ENCODE measurements at places on chromosomes 16 and 17. TPM values are rescaled to one million over a fixed set of nuclear protein-coding genes. Genes with fewer than 3 reads are reported as not detected.

DNA sequence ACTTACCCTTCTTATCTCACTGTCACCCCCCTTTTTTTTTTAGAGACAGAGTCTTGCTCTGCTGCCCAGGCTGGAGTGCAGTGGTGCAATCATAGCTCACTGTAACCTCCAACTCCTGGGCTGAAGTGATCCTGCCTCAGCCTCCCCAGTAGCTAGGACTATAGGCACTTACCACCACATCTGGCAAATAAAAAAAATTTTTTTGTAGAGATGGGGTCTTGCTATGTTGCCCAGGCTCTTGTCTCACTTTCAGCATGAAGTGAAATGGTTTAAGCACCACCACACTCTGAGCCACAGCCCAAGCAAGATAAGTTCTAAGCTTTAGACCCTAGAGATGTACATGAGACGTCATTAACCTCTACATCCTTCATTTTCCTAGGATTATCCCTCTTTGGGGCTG, 34.5 kb upstream of the EFCAB13 start:
- DNase-seq, result no peak

DNA sequence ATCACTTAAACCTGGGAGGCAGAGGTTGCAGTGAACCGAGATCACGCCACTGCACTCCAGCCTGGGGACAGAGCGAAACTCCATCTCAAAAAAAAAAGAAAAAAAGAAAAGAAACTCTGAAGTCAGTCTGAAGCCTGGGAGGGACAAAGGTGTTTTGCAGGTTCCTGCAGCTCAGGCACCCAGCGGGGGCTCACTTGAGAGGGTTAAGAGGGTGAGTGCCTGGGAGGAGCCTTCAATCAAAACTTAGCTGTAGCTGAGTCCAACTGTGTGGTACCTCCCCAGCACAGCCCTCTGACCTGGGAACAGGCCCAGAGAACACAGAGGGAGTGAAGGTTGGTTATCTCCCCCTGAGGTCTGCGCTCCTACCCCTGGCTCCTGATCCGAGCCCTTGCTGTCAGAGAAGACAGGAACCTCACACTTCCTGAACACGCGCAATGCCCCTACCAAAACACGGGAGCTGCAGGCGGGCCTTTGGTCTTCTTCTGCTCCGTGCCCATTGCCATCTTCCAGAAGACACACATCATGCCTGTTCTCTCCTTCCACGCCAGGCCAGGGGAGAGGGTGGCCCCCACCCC, 20.4 kb upstream of the ZC3H18 start:
- no peak for DNase-seq

GRCh38 chr17:55117164-55117563, 147.6 kb upstream of the HLF start:
- peak; percentile 27 for DNase-seq

- no peak for DNase-seq
Measured at GRCh38 chr16:85859818-85860125, 39.2 kb upstream of the IRF8 start.

DNA sequence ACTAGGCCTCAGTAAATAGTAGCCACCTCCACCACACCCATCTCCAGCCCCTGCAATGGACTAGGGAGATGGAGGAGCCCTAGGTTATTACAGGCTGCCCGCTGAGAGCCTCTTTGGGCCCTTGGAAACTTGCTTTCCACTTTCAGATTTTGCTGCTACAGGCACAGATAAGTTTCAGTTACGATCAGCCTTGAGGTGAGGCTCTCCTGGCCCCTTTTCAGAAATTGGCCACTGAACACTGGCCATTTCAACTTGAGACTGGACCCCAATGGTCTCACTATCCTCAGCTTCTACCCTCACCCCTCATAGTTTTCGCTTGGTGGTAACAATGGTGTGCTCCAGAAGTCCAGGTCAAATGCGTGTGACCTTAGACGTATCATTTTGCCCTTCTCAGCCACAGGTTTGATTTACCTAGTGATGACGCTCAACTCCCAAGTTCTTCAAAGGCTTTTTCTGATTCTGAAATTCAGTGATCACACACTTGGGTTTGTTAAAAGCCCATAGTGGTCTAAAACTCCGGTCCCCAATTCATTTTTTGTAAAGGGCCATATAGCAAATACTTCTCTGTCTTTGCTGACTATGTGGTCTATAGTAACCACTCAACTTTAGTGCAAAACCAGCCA, 1.0 kb downstream of the PMM2 start:
- no peak for DNase-seq

KRT33B gene
- total RNA-seq, result not detected

GRCh38 chr17:5434984-5435383, 4.0 kb downstream of the C1QBP start:
- DNase-seq, result no peak

SRL gene
- total RNA-seq, result not detected

SPATA22 gene
- total RNA-seq, result not detected

GRCh38 chr17:28878981-28879380, 18.6 kb downstream of the FLOT2 start:
- DNase-seq, result peak; percentile 66

- DNase-seq, result no peak
Measured at GRCh38 chr17:14859542-14859941, 405.6 kb downstream of the PMP22 start.

GRCh38 chr17:3970668-3971067, 6.4 kb upstream of the ATP2A3 start:
- no peak for DNase-seq

GRCh38 chr17:77496831-77497577, 356.2 kb downstream of the SEC14L1 start:
- no peak for DNase-seq

- no peak for DNase-seq
Measured at GRCh38 chr16:24972608-24973220, 42.5 kb downstream of the ARHGAP17 start.

- peak; percentile 88 for DNase-seq
Measured at GRCh38 chr17:81566461-81567126, 14.4 kb upstream of the FAAP100 start.

- DNase-seq, result no peak
Measured at GRCh38 chr16:8346294-8346693, 244.0 kb downstream of the TMEM114 start.

HAP1 gene
- total RNA-seq, result 0.49 TPM

DNA sequence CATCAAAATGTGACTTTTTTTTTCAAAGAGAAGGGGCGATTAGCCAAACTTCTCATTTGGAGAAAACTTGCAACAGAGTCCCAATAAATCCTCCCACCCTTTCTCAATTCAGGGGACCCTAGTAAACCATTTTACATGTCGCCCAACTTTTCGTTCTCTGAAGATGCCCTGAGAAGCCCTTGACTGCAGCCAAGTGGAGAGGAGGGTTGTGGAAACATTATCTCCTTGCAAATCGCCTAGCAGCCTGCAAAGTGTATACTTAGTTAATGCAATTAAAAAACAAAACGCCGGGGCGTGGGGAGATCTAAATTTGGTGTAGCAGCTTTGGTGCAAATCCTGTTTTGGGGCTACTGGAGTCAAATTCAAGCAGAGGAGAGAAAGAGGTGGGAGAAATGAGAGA, 1.2 kb upstream of the SHISA9 start:
- DNase-seq, result no peak

DNA sequence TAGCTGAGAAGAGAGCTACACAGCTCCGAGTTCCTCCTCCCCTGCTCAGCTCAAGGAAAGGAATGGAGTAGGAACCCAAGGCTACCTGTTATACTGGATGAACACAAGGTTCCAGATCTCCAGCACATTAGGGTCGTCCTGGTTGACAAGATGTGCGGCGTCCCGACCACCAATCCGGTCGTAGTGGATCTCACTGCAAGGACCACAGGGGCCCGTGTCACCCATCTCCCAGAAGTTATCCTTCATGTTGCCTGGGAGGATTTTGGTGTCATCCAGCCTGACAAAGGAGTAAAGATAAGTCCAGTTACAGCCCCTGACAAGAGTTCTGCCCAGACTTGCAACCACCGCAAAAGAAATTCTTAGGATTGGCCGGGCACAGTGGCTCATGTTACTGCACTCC, 17.6 kb downstream of the AARS1 start:
- no peak for DNase-seq

GRCh38 chr16:30829130-30830071, 42.4 kb upstream of the ZNF629 start:
- no peak for DNase-seq

DNA sequence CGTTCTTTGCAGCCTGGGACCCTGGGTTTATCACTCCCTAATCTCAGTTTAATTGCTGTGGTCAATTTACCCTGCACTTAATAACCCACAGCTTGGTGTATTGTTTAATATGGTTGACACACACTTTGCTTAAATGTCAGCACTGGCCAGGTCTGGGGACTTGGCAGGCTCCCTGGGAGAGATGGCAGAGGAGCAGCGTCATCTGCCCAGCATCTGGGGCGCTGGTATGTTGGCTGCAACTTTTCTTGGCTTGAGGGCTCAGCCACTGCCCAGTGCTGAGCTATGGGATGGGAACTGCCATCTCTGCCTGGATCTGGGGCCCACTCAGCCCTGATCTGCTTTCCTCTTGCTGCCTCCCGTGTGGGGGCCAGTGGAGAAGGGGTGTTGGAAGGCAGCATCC, 115.7 kb upstream of the IRX3 start:
- DNase-seq, result no peak

PLK1 gene
- 50.7 TPM for total RNA-seq

DNA sequence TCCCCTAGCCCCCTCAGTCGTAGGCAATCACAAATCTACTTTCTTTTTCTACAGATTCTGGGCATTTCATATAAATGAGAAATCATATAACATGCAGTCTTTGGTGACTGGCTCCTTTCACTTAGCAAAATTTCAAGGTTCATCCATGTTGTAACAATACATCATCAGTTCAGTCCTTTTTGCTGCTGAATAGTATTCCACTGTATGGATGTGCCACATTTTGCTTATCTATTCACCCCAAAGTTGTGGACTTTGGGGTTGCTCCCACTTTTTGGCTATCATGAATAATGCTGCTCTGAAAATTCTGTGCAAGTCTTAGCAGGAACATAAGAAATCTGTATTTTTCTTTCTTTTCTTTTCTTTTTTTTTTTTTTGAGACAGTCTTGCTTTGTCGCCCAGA, 39.0 kb downstream of the MRM1 start:
- DNase-seq, result no peak

DNA sequence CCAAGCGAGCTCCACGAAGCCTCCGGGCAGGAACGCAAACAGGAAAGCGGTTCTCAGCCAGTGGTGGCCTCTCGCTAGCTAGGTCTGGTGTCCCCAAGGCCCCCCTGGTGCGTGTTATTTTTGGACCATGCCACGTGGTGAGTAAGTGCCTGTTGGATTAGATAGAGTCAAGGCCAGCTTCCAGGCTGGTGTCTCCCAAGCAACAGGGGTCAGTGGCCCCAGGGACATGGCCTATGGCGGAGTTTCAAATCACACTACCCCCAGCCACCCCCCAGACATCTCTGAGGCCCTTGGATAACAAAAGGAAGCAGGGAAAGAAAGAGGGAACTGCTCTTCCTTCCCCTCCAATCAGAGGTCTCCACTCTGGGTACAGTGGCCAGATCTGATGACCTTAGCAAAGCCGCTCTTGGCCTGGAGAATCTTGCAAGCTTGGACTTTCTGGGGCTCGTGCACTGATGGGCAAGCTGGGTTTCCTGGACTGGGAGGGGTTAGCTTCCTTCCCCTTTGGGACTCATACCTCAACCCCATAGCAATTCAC, 58.2 kb downstream of the MAF start:
- no peak for DNase-seq

DNA sequence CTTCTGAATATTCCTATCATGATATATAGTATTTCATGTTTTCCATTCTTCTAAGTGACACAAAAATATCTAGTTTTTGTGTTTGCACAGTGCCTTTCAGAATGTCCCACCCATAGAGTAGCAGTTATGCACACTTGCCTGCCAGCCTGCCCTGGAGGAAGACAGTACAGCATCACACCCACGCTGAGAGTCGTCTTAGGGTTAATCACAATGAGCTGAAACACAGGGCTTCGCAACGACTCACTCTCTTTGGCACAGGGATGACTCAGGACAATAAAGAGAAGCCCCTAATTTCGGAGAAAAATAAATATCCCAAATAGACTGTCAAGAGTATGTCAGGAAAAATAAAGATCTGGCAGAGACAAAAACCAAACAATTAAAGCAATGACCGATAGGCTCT, 11.6 kb upstream of the NDUFAB1 start:
- peak; percentile 23 for DNase-seq

DNA sequence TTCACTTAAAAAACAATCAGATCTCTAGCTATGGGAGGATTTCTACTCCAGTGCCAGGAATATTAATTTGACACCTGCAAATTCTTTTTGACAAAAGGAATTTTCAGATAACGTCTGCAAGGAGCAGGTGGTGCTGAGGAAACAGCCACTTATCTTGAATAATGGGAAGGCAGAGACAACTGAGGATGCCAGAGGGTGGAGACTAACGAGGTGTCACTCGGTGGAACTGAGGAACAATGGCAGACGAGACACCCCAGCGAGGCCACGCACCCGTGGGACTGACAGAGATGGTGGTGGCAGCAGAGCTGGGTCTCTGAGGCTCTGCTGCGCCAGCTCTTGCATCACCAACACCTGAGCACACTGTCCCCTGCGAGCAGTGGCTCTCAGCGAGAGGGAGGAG, 42.2 kb downstream of the VAC14 start:
- no peak for DNase-seq

CES1 gene
- total RNA-seq, result not detected

GRCh38 chr17:57772774-57773173, 27.7 kb upstream of the CCDC182 start:
- DNase-seq, result no peak

KRT24 gene
- not detected for total RNA-seq

GRCh38 chr16:1757714-1758461, 13.5 kb downstream of the NME3 start:
- DNase-seq, result no peak

DNA sequence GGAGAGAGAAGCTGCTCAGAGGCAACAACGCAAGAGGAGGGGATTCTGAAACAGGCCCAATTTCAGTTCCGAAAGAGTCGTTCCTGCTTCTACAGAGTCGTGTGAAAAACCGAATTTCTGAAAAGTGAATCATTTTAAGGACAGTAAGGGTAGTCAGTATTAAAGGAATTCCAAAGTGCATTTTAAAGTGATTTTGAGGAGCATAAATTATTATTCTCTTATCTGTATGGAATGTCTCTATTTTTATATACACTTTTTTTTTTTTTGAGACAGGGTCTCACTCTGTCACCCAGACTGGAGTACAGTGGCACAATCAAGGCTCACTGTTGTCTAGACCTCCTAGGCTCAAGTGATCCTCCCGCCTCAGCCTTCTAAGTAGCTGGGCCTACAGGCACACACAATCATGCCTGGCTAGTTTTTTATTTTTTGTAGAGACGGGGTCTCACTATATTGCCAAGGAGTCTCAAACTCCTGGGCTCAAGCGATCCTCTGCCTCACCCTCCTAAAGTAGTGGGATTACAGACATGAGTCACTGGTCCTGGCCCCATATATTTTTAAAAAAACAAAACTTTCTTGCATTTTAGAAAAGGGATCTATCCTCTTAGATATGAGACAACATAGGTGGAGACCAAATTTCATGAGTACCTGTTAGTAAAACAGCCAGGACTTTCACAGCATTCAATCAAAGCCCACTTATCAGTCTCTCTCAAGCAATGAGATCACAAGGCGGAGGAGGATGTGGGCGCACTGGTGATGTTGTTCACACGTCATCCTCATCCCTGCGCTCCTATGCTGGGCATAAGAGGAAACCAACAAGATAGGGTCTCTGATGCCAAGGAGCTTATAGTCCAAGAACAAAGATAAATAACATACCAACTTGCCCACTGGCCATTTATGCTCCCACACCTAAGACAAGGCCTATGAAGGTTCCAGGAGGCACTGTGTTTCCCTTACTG, 53.2 kb downstream of the SMG6 start:
- no peak for DNase-seq

Data from MCF 10A (cell line).